ENCODE measurements at places on chromosomes 1 and 21. TPM values are rescaled to one million over a fixed set of nuclear protein-coding genes. Genes with fewer than 3 reads are reported as not detected.

The KLHL17 gene
- polyA plus RNA-seq: 6.1 TPM

The KHDRBS1 gene
- polyA plus RNA-seq: 73.0 TPM

The MMP23B gene
- 0.89 TPM for polyA plus RNA-seq

The DPH5 gene
- 39.8 TPM for polyA plus RNA-seq

The S100A5 gene
- polyA plus RNA-seq: 0.24 TPM

The CSF1 gene
- polyA plus RNA-seq: 40.4 TPM

The BCAR3 gene
- polyA plus RNA-seq: 12.6 TPM

The GPR161 gene
- 10.2 TPM for polyA plus RNA-seq

The FUCA1 gene
- 4.1 TPM for polyA plus RNA-seq

The LAD1 gene
- not detected for polyA plus RNA-seq

All from fibroblast of lung (primary cell).